Vein endothelial cell (primary cell): ENCODE measurements at places on chromosomes 13 and 19. TPM values are rescaled to one million over a fixed set of nuclear protein-coding genes. Genes with fewer than 3 reads are reported as not detected.

Gene SIGLEC6
- total RNA-seq = not detected in 2 replicates

Gene SIGLEC9
- not detected in 2 replicates for total RNA-seq

Gene HSPB6
- total RNA-seq = 0.38 and 0.65 TPM in 2 replicates

Gene C19orf73
- total RNA-seq = 0.48 TPM in 1 of 2 replicates, not detected in the other

Gene METTL21C
- total RNA-seq = not detected in 2 replicates

Gene RFPL4AL1
- total RNA-seq = 0.33 TPM in 1 of 2 replicates, not detected in the other

Gene PCDH8
- not detected in 2 replicates for total RNA-seq

Gene ACP7
- not detected in 2 replicates for total RNA-seq

Gene IGFL3
- not detected in 2 replicates for total RNA-seq

Gene HSD17B14
- total RNA-seq = 0.98 and 3.5 TPM in 2 replicates

Gene PRR19
- 0.67 and 0.98 TPM in 2 replicates for total RNA-seq

Gene HIPK4
- total RNA-seq = under 0.01 and 0.10 TPM in 2 replicates
